CD4-positive, alpha-beta T cell treated with Interleukin-4 for 4 hours (primary cell): ENCODE measurements at places on chromosomes 1 and 21.

GRCh38 chr1:87056974-87057373 lies 142.5 kb downstream of the HS2ST1 start:
- no peak for DNase-seq

DNA sequence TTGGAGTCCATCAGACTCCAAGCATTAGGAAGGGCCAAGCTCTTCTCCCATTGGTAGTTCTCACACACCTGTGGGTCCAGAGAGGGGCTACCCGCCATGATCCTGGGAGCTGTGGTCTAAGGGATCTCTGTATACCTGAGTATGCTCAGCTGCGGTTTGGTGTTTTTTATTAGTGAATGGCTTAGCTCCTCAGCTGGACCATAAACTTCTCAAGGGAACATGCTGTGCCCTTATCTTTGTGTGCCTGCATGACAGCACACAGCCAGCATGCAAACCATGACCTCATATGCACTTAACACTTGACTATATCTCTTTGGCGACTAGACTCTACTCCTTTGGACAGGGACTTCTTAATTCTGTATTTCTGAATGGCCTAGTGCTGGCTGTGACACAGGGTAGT lies 94.5 kb downstream of the CD58 start:
- no peak for DNase-seq

DNA sequence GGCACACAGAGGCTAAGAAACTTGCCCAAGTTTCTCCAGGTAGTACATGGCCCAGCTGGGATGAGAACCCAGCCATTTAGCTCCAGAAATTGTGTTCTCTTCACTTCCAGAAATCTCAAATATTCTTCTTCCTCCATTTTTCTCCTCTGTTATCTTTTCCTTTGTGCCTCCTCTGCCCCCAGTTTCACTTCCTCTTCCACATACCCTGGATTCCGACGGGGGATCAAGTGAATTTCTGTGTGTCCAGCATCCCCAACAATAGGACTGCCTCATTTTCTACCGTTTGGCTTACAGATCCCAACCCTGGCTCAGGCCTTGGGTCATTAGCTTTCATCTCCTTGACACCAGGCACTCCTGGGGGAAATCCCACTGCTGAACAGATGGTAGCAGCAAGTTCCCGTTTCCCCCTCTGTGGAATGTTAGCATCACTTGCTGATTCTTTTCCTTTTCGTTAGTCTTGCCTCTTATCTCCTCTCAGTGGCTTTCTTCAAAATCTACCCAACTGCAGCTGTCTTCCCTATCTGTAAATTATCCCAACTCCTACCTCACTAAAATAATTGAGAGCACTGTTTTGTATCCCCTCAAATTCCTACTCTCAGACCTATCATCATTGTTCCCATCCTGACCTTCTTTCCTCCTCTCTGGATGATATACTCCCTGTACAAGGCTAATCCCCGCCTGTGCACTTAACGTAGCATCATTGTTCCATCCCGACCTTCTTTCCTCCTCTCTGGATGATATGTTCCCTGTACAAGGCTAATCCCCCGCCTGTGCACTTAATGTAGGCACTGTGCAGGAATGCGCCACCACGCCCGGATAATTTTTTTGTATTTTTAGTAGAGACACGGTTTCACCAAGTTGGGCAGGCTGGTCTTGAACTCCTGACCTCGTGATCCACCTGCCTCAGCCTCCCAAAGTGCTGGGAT lies 36.5 kb downstream of the SCCPDH start:
- no peak for DNase-seq

DNA sequence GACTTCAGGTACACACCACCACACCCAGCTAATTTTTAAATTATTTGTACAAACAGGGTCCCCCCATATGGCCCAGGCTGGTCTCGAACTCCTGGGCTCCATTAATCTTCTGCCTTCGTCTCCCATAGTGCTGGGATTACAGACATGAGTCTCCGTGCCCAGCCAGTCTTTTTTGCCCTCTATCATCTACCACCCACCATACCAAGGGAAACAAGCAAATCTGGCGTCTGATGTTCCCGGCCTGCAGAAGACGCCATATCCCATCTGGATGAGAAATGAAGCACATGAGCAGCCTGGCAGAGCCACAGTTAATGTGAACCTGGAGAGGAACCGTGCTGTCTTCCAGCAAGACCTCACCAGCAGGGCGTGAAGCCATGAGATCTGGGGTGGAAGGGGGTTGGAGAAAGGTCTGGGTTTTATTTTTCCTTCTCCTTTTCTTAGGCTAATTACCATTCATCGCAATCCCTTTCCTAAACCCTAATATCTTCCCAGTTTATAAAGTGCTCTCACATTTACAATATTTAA lies 1.8 kb upstream of the PRELP start:
- DNase-seq = no peak

DNA sequence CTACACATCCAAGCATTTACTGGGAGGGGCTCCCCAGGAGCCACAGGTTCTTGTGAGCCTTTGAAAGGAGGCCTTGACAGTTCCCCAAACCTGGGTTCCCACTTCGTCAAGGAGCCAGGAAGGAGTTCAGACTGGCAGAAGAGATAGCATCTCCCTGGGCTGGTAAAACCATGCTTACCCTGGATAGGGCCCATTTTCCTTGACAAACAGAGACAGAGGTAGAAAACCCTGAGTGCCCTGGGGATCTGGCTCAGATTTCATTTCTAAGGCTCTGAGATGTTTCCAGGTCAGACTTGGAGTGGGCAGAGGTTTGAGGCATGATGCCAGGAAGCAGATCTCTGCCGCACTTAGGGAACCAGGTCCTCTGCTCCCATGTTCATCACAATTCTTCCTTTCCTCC lies 2.7 kb downstream of the ETNK2 start:
- DNase-seq = no peak

GRCh38 chr1:89552471-89553081 lies 27.9 kb downstream of the LRRC8B start:
- no peak for DNase-seq

- DNase-seq = peak; percentile 21
Observed at GRCh38 chr1:156319664-156320063, 18.4 kb downstream of the CCT3 start.

DNA sequence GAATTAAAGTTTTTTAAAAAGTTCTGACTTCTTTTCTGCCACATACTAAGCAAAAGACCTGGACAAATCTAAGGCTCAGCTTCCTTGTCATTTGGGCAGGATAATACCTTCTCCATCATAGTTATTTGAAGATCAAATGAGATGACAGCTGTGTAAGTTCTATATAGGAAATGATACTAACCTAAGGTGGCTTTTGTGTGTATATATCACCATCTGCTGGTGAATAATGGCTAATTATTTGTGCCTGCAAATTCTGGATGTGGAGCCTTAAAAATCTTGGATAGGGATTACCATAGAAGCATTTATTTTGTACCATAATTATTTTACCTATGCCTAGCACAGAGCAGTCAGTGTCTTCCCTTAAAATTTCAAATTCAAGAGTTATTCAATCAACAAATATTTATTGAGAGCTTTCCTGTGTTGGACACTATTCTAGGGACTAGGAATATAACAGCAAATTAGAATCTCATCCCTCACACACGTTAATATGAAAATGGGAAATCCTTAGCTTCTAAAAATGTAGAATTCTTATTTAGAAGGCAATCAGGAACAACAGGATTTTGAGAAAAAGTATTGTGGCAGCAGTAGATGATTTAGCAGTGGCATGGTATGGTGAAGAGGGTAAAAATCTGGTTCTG lies 89.8 kb downstream of the TMEM200B start:
- DNase-seq = peak; percentile 48

- no peak for DNase-seq
Observed at GRCh38 chr1:35535243-35535642, 22.0 kb downstream of the KIAA0319L start.

GRCh38 chr1:113118266-113118665 lies 45.3 kb downstream of the LRIG2 start:
- no peak for DNase-seq

GRCh38 chr1:18998016-18998724 lies 41.7 kb upstream of the IFFO2 start:
- DNase-seq = no peak

DNA sequence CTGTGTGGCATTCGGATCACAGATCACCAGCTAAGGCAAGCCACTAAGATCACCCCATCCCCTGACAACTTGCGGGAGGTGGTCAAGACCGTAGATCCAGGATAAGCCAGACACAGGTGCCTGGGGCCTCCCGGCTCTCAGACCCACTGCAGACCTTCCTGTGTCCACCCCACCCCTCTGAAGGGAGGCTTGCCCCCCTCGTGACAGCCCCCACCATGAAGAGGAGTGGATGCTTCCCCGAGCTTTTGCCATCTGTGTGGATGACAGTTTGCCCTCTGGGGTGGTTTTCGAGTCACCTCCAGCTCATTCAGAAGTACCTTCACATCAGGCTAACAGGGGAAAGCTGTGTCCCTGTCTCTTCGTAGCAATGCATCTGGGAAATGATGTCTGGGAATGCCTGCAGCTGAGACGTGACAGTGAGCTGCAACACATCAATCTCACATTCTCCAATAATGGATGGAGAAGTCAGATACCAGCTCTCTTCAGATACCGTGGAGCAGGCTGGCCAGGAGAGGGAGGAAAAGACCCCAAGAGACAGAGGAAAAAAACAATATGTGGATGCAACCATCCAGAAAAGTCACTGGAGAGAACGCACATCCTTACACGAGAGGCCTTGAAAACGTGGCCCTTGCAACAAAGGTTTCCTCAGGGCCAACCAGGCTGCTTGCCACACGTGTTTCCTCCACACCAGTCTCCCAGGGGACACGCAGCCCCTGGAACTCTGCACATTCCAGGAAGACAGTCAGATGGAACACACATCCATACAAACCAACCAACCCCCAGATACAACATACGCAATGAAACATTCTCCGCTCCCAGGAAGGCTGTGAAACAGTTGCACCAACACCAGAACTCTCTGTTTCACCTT lies 20.4 kb upstream of the FHAD1 start:
- no peak for DNase-seq

GRCh38 chr1:166297993-166298392 lies 131.2 kb upstream of the FAM78B start:
- DNase-seq = no peak

DNA sequence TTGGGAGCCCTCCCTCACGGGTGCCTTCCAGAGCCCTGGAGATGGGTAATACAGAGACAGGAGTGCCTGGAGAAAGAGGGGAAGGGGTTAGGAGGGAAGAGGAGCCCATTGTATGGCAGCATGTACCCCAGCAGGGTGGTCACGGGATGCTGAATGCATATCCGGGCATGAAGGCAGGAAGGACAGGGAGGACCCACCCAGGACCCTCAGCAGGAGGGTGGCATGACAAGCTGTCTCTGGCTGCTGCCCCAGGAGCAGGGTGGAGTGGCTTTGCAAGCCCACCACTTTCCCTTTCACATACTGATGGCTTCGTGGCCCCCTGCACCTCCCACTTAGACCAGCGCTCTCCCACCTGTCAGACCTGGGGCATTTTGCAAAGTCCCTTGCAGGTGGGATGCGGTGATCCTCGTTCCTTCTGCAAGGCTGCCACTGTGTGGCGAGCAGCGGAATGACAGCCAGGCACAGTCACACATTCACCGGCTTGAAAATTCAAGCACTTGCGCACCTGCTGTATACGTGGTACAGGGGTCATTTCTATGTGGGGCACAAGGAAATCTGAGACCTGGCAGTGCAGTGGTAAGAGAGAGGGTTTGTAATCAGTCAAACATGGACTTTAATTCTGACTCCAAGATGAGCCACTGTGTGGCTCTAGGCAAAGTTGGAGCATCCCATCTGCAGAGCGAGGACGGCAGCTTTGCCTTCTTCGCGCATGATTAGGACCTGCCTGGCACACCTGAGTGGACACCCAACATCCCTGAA lies 53.2 kb upstream of the TMEM51 start:
- DNase-seq = peak; percentile 45

DNA sequence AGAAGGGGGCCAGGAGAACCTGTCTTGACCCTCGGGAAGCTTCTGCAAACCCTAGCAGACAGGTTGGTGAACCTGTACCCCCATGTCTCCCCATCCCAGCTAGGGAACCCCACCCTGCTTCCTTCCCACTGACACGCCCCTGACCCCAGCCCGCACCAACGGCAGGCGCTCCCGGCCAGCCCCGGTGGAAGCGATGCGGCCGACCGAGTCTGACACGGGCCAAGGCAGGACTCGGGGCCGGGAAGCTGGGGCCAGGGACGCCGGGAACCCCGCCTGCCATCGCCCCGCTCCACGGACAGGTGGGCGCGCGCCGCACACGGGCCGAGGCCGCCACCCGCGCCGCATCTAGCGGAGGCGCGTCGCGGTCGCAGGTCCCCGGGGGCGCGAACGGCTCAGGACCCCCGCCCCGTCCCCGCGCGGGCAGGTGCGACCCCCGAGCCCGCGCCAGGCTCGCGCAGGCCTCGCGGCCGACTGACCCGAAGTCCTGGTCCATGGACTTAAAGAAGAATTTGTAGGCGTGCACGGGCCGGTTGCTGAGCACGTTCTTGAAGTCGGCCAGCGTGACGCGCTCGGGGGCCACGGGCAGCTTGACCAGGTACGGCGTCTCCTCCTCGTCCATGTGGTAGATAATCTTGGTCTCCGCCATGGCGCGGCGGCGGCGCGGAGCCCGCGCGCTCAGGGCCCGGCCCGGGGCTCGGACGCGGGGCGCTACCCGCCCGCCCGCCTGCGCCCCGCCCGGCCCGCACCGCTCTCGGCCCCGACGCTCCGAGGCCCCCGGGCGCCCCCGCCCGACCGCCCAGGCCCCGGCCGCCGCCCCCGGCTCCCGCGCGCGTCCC lies 580 bp downstream of the DVL1 start:
- DNase-seq = no peak

DNA sequence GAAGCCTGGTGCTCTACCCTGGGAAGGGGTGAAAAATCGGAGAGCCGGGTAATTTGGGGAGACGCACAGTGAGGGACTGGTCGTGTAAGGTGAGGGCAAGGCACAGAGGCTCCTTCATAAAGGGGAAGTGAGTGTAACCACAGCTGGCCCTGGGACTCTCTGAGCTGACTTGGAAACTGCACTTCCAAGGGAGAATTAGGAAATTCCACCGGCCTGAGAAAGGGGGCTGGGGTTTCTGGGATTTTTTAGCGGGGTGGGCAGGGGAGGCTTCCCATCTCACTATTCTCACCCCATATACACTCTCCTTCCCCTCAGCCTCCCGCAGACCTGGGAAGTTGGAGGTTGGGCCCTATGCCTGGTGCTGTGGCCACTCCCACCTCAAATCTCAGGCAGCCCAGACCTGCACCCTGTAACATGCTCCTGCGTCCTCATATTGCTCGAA lies 88.3 kb upstream of the IPO9 start:
- no peak for DNase-seq

- no peak for DNase-seq
Observed at GRCh38 chr1:74548961-74549750, 36.7 kb upstream of the LRRC53 start.

GRCh38 chr1:59025898-59026426 lies 242.1 kb upstream of the JUN start:
- DNase-seq = no peak

GRCh38 chr1:228044961-228045360 lies 37.5 kb upstream of the ARF1 start:
- no peak for DNase-seq
